ENCODE measurements at places on chromosomes 12 and 14. TPM values are rescaled to one million over a fixed set of nuclear protein-coding genes. Genes with fewer than 3 reads are reported as not detected.

DNA sequence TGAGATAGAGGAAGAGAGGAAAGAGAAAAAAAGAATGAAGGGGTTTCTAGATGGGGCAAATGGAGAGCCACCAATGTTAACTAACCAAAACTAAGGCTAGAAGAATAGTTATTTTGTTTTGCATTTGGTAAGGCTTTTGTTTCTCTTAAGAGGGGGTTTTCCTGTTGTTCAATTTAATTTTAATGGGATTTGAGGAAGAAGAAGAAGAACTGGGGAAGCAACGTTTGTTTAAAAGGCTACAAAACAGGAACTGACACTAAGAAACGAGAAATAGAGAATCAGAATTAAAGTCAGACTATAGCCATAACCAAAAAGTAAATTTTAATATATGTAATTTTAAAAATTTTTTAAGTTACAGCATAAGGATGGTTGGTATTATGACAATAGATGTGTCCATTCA lies 13.7 kb downstream of the TXNDC16 start:
- no peak for DNase-seq

DNA sequence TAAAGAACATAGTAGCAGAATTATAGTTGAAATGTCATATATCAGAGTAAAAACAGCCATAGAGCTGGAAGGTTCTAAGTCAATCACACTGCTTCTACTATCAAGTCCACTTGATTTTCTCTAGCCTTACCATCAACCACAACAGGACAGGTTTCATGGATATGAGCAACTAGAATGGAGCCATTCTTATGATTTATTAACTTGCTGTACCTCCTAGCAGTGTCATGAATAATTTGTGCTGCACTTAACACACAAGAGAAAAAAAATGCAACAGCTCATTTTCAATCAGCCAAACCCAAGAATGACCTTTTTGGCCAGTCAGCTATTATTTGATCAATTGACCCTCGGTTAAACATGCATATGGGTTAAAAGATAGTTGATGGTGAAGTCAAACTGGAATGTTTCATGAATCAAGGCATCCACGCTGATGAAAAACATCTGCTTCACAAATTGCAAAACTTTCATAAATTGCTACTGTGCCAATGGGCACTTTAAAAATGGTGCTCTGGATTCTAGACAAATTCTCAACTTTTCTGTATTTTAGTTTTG lies 55.4 kb upstream of the CCDC198 start:
- no peak for DNase-seq

DNA sequence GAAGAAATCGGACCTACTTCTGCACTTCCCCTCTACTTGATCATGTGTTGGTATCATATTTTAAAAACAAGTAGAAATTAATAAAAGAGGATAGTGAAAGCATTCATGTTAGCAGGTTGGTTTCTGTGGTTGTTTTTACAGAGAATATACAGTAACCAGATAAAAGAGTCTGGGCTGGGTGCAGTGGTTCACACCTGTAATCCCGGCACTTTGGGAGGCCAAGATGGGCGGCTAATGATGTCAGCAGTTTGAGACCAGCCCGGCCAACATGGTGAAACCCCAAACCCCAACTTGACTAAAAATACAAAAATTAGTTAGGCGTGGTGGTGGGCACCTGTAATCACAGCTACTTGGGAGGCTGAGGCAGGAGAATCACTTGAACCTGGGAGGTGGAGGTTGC lies 55.9 kb downstream of the LRP6 start:
- DNase-seq: no peak

DNA sequence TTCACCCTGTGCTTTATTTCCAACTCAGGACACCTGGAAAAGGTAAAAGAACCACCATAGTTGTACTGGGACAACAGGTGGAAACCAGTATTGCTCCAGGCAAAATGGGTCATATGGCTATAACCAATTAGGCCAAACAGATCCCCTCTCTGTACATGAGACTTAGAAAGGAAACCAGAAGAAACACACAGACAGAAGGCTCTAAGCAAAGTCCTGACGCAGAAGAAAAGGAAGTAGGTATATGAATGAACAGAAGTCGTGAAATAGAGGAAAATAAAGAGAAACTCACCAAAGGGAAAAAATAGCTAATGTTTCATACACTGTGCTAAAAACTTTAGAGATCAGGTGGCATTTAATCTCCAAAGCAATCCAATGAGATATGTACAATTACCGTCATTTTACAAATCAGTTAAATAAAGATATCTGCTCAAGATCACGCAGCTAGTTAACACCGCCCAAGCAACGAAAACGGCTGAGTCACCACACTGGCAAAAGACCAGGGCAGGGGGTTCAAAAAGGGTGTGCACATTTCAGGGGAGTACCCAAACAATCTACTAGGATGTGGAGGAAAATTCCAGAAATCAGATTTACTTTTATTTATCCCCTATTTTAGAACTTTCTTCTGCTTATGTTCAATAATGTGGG lies 82.3 kb downstream of the ITPR2 start:
- no peak for DNase-seq

DNA sequence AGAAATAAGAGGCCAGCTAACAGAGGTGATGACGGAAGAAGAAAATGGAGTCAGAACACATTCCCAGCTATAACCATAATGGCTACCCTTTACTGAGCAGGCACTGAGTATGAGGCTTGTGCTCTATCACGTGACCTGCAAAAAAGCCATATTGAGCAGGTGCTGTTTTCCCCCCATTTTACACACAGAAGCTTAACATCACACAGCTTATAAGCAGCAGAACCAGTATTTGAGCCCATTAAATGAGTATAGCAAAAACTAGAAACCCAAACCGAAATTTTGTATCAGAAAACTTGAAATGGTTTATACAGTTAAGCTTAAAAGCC lies 28.4 kb downstream of the PAPLN start:
- no peak for DNase-seq

- DNase-seq: no peak
These were observed 2.3 kb upstream of the RNU7-1 start for GRCh38 chr12:6941267-6941666.

- no peak for DNase-seq
These were observed 12.7 kb upstream of the TBX3 start for GRCh38 chr12:114696443-114697242.

DNA sequence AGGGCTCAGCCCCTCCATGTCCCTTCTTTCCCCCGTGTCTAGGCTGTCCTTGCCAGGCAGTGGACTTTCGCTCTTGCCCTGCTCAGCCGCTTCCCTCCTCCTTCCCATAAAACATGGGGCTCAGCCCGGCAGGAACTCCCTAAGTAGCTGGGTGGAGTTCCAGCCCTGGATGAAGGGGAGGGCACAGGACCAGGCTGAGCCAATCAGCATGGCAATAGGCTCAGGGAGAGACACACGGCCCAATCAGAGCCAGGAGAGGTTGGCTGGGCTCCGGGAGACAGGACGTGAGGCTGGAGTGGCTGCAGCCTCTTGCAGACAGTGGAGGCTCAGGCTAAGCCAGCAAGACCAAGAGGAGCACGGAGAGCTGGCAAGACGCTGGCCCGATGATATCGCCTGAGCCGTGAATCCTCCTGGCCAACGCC lies 54.3 kb downstream of the GALNT9 start:
- DNase-seq: no peak

DNA sequence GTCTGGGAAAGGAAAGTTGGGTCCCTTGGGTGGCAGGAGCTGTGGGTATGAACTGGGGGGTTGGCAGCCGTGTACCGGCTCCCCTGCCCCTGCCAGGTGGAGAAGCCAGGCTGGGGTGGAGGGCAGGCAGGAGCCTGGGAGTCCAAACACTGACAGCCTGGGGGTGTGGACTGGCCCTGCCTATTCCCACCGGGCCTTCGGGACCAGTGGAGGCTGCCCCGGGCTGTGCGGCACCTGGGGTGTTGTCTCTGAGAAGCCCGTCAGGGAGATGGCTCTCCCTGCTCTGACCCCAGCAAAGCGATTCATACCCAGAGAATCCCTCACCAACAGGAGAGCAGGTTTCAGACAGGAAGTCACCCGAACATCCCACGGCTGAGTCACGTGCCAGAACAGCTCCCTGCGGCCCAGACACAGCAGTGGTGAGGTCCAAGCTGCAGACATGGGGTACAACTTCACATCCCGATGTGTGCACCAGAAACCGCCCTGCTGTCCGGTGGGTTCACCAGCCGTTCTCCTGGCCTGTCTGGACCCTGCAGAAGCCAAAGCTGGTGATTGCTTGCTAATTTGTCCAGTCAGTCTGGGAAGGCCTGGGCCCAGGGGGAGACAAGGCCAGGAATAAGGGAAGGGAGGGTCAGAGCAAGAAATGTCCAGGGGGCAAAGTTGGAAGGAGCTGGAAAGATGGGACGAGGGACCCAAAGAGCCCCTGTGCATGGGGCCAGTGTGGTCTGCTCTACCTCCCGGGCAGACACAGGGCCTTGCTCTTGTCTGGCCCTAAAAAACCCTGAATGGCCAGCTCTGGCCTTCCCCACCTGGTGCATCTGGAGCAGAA lies 2.1 kb upstream of the GPR132 start:
- no peak for DNase-seq

DNA sequence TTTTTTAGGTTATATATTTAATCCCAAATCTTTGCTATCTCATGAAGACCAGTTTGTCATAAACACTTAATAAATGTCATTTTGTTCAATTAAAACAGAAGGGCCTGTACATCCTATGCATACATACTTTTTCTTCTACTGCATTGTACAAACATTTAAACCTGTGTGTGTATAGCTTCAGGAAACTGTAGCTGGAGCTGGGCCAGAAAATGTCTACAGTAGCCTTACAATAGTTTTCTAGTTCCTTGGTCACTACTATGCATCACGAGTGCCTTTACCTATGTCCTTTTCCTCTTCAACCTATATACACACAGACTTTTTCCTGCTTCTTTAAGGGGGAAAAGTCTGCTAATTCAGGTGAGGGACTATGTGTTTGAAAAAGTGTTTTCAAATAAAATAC lies 302.8 kb downstream of the PAWR start:
- no peak for DNase-seq

Gene HOXC9
- 3.8 TPM for total RNA-seq

Gene SERPINA6
- 12.5 TPM for total RNA-seq

Gene TXNRD1
- 60.2 TPM for total RNA-seq

- DNase-seq: no peak
These were observed 148.1 kb downstream of the TSPAN9 start for GRCh38 chr12:3225154-3225795.

GRCh38 chr12:24378548-24379407 lies 429.3 kb upstream of the SOX5 start:
- DNase-seq: no peak

GRCh38 chr12:117592588-117593305 lies 231.3 kb upstream of the NOS1 start:
- DNase-seq: no peak

Gene SLC6A15
- 2.0 TPM for total RNA-seq

- no peak for DNase-seq
These were observed 256.1 kb downstream of the APAF1 start for GRCh38 chr12:98901189-98901588.

DNA sequence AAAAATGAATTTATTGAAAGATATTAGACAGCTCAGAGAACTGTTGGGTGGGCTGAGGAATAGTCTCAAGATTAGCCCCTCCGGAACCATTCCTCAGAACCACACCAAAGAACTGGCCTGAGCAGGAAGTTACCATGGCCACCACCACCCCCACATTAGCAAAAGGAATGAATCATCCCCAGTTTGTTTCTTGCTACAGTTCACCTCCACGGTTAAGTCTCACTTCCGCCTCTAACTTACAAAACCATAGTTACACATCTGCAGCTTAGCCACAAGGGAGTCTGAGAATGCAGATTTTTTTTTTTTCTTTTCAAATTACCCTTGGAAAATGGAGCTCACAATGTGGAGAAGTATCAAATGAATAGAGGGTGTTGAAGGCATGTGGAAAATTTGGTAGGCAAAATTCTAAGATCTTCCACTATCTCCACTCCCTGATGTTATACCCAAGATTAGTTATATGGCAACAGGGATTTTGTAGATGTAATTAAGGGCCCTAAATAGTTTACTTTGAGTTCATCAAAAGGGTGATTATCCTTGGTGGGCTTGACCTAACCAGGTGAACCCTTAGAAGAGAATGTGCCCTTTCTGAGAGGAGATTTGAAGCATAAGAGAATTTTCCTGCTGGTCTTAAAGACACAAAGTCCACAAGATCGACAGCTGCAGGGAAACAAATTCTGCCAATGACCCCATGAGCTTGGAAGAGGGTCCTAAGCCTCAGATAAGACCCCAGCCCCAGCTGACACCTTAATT lies 129.8 kb upstream of the KRR1 start:
- no peak for DNase-seq

DNA sequence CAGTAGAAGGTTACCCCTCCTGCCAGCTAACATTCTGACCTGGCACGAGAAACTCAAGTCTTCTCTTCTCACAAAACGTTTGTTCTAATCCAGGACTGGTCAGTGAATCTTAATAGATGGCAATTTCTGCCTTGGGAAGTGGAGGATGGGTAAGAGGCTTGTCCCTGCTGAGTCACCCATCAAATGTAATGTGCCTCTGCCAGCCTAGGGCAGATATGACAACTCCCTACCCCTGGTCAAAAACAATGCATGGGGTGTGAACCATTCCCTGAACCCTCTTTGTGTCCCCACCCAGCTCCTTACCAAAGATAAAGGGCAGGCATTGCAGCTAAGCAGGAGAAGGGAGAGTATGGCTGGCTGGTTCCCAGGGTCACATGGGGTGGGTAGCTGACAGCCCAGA lies 1052.9 kb downstream of the GALC start:
- no peak for DNase-seq

DNA sequence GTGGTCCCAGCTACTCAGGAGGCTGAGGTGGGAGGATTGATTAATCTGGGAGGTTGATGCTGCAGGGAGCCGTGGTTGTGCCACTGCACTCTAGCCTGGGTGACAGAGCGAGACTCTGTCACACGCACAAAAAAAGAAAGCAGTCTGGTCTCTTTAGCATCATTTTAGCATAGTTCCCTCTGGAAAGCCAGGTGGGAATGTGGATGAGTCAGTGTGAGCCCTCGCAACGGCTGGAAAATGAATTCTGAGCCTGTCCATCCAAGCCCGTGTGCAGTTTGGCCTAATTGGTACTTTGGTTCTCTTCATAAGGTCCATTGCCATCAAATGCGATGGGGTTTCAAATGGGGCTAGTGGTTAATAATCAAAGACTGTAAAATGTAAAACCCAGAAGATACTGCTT lies 2.4 kb downstream of the MYL2 start:
- DNase-seq: no peak

DNA sequence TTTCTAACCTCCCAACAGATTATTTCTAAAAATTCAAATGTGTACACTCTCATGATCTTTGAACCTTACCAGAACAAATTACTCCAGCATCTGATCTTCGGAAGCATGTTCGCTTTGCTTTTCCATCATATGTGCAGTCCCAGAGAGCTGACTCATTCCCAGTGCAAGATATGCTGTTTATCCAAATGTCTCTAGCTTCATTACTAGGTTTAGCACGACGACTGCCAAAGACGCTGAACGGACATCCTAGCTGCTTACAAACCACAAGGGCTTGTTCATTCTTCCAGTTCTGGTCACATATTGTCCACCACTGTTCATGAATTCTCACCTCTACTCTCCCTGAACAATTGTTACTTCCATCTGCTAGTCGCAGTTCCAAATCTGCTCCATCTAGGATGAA lies 40.5 kb downstream of the CD163L1 start:
- no peak for DNase-seq

Gene REC8
- total RNA-seq: 6.6 TPM

GRCh38 chr14:34662561-34663088 lies 32.7 kb upstream of the SNX6 start:
- no peak for DNase-seq

Gene PPP4R4
- 0.48 TPM for total RNA-seq

- DNase-seq: no peak
These were observed 337.7 kb downstream of the IPO8 start for GRCh38 chr12:30357766-30358490.

GRCh38 chr12:81468206-81468605 lies 290.9 kb downstream of the PPFIA2 start:
- DNase-seq: no peak

Gene SLCO1B3
- not detected for total RNA-seq

Gene NGB
- not detected for total RNA-seq

Measured in breast epithelium (tissue), 4 donors.